ENCODE measurements at places on chromosomes 7 and 10.

DNA sequence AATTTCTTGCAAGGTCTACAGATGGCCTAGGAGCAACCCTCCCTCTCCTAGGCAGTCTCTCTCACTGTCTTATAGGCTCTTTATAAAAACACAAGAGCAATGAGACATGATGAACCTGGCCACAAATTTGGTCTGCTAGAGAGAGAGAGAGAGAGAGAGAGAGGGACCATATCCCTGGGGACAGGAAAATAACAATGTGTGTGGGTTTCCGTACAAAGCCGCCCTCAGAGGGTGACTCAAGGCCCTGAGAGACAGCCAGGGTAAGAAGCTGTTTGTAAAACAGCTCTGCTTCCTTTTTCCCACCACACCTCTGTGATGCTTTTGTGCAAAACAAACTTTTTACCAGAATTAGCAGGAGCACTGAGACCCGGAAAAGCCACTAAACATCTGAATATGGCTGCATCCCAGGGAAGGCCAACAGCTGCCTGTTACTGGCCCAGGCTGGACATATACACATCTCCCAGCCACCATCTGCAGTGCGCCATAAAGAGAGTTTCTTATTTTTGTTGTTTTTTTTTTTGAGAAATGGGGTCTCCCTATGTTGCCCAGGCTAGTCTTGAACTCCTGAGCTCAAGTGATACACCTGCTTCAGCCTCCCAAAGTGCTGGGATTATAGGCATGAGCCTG lies 18.4 kb downstream of the GIMAP5 start:
- DNase-seq: no peak

DNA sequence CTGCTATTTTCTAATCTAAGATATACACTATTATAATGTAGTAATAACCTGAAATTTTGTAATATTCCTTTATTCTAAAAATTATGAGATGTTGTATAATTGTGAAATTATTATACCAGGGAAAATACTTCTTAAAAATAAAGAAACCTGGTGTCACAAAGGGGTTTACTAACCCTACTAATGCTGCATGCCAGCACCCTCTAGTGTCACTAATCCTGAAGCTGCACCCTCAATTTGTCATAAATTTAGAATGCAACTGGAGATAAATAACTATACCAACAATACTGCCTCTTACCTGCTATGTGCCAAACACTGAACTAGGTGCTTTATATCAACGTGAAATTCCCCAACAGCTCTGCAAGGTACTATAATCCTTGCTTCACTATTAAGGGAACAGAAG lies 30.8 kb downstream of the TM9SF3 start:
- DNase-seq: no peak

DNA sequence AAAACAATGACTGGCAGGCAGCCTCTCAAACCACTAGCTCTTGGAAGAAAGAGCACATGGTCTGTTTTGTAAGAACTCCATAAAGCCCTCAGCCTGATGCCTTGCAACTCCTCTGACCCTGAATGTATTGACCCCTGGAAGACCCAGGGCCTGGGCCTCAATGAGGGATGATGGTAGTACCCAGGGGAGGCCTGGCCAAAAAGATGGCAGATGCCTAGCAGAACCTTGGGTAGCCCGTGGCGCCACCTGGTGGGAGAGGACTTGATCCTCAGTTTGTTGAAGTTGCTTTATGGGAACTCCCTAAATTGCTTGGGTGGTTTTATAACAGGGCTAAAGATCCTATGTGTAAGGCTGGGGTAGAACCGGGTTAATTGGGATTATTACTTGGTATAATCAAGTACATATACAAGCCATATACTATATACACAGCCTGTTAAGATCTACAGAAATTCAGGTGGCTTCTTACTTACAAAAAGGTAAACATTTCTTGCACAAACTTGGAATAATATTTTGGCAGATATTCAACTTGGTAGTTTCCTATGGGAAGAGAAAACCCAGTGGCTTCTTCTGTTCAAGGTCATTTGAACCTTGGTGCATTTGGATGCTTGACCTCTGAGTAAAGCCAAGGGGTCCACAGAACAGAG lies 95.8 kb upstream of the CACUL1 start:
- peak; percentile 65 for DNase-seq

DNA sequence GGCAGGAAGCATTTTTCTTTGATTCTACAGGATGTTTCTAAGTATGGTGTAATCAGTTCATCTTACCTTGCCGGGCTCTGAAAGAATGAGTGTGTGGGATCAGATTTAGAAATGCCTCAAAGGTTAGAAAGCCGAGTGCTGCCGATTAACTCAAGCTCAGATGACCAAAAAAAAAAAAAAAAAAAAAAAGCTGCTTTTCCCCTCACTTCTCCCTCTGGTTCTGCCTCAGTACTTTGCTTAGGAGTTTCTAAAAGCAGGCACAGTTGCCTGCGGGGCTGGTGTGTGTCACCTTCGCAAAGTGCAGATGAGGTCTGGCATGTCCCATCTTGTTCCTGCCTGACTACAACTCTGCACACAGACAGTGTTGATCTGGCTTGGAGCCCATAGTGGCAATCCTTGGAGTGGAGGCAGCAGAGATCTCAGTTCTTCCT lies 47.0 kb downstream of the KIAA1217 start:
- DNase-seq: no peak

- no peak for DNase-seq
These were observed 40.5 kb upstream of the ZNF107 start for GRCh38 chr7:64625114-64626082.

- DNase-seq: no peak
These were observed 111.4 kb downstream of the LRRN3 start for GRCh38 chr7:111202321-111202720.

All from NCI-H2081 (cell line).